Stimulated activated memory B cell treated with anti-CD40 and anti-IgM and Interleukin-4, amounts not matched to agents 10 μg/mL and 1 μg/mL and 100 μg/mL, for 72 hours (primary cell): ENCODE measurements at places on chromosomes 1 and 21.

- ATAC-seq, result no peak
Observed at GRCh38 chr1:183881387-183882131, 76.6 kb downstream of the RGL1 start.

GRCh38 chr1:190274721-190275120 is 202.9 kb downstream of the BRINP3 start:
- ATAC-seq, result no peak

- no peak for ATAC-seq
Observed at GRCh38 chr1:59484096-59484495, 187.2 kb downstream of the FGGY start.

GRCh38 chr1:23525558-23526250 is 5.3 kb downstream of the E2F2 start:
- ATAC-seq, result peak; percentile 46

DNA sequence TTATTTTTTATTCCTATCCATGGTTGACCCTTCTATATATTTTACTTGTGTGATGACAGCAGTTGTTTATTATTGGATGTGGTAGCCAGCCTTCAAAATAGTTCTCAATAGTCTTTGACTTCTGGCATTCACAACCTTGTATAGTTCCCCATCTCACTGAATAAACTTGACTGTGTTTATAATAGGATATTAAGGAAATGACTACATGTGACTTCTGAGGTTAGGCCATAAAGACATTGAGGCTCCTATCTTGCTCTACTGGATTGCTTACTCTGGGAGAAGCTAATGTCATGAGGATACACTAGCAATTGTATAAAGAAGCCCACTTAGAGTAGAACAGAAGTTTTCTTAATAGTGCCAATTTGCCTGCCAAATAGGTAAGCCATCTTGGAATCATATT is 231.8 kb downstream of the NEGR1 start:
- ATAC-seq, result no peak

GRCh38 chr1:103307751-103308150 is 199.4 kb upstream of the COL11A1 start:
- ATAC-seq, result no peak

- no peak for ATAC-seq
Observed at GRCh38 chr1:160239582-160240299, 22.6 kb downstream of the DCAF8 start.

DNA sequence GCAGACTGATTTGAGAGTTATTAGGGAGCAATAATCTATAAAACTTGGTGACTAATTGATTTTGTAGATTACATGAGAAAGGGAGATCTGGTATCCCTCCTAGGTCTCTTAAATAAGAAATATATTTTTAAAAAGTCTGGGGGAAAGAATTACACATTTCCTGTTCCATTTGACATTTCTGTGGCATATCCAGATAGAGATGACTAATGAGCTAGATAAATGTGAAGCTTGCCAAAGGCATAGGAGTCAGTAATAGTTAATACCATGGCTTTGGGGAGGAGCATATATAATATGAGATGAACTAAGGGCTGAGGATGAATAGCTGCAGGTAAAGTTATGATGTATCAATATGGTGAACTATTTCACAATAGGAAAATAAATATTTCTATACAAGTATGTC is 663.7 kb downstream of the PTPRC start:
- no peak for ATAC-seq
